ENCODE measurements at places on chromosomes 5 and 9. TPM values are rescaled to one million over a fixed set of nuclear protein-coding genes. Genes with fewer than 3 reads are reported as not detected.

DNA sequence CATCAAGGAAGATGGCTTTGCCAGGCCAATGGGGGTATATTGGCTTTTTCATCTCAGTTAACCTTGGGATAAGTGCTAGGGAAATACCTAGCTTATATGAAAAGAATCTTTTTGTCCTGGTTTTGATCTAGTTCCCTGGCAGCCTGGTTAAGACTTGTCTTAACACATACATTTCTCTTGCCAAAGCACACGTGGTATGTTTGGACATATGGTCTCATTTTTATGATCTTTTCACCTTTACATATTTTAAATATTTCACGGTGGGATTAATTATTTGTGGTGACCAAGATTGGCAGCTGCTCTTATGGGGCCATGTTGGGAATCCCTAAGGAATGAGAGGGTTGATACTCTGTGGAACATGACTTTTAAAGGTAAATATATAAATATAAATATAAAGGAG lies 312.5 kb downstream of the NPR3 start:
- no peaks in the 10 kb centered on the region for H3K4me1 ChIP-seq
- H3K27me3 ChIP-seq, result no peaks in the 10 kb centered on the region
- H3K27ac ChIP-seq, result no peak overlapping the region

GRCh38 chr5:146781157-146781556 lies 97.4 kb downstream of the PPP2R2B start:
- H3K4me1 ChIP-seq, result no peaks in the 10 kb centered on the region
- no peak overlapping the region for H3K27ac ChIP-seq
- H3K36me3 ChIP-seq, result no peaks in the 10 kb centered on the region
- no peak overlapping the region for H3K4me3 ChIP-seq
- H3K27me3 ChIP-seq, result 0 out of 2 replicates have a peak, but pooled peaks cover 2% of the 10 kb centered on the region

GRCh38 chr5:68319706-68320412 lies 104.3 kb downstream of the PIK3R1 start:
- no peaks in the 10 kb centered on the region for H3K36me3 ChIP-seq
- H3K4me3 ChIP-seq, result no peak overlapping the region
- H3K27me3 ChIP-seq, result no peaks in the 10 kb centered on the region
- no peak for DNase-seq

DNA sequence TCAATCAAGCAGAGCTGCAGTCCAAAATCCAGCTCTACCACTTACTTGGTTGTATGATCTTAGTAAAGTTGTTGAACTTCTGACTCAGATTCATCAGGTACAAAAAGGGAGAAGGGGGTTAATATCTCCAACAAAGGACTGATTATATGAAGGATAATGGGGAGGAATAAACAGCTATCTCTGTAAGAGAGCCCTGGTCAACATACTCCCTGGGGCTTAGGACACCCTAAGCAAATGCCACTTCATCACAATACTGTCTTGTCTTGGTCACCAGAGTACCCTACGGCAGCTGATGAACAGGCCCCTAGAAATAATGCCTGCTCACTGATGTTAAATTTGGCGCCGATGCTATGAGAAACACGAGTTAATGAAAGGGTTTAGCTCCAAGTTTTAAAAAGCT lies 34.8 kb downstream of the LHFPL2 start:
- H3K27me3 ChIP-seq, result no peaks in the 10 kb centered on the region
- no peaks in the 10 kb centered on the region for H3K4me1 ChIP-seq
- no peak overlapping the region for H3K4me3 ChIP-seq
- H3K36me3 ChIP-seq, result no peaks in the 10 kb centered on the region
- H3K27ac ChIP-seq, result no peak overlapping the region

GRCh38 chr5:15823398-15823797 lies 323.4 kb downstream of the FBXL7 start:
- no peak overlapping the region for H3K27ac ChIP-seq
- DNase-seq, result no peak
- no peaks in the 10 kb centered on the region for H3K36me3 ChIP-seq
- H3K27me3 ChIP-seq, result no peaks in the 10 kb centered on the region

DNA sequence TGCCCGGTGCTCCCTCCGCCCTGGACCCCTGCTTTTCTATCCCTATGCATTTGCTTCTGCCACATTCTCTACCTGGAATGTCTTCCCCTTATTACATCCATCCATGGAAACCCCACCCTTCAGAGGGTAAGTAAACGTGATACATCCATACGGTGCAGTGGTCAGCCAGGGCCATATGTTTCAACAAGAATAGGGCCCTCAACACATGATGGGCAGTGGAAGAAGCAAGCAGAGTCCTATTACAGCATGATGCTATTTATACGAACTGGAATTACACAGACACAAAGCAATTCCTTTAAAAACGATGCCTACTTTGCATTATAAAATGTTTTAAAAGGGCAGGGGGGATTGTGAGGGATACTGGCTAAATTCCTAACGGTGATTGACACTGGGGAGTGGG lies 38.2 kb upstream of the PTGS1 start:
- no peak overlapping the region for H3K4me3 ChIP-seq
- peaks cover 10% of the 10 kb centered on the region for H3K4me1 ChIP-seq
- DNase-seq, result no peak
- no peak overlapping the region for H3K27ac ChIP-seq
- H3K36me3 ChIP-seq, result no peaks in the 10 kb centered on the region

The PLPP7 gene
- total RNA-seq, result not detected

- H3K4me1 ChIP-seq, result no peaks in the 10 kb centered on the region
- DNase-seq, result no peak
- no peaks in the 10 kb centered on the region for H3K36me3 ChIP-seq
- H3K27ac ChIP-seq, result no peak overlapping the region
Measured at GRCh38 chr5:179354305-179354882, 9.1 kb upstream of the ADAMTS2 start.

DNA sequence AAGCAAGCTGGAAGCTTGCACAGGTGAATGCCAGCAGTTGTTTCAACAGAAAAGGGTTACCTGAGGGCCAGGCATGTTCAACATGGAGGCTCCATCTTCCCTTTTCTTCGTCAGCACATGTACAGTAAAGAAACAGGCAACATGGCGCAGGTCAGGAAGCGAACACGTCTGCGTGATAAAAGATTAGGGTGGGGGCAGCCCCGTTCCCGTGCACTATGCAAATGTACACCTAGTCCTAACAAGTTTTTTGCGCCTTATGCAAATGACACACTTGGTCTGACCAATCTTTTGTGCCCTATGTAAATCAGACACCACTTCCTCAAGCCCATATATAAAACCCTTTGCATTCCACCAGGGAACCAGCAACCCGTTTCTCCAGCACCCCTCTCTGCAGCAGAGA lies 452.1 kb upstream of the PTPRD start:
- H3K4me3 ChIP-seq, result no peak overlapping the region
- no peaks in the 10 kb centered on the region for H3K4me1 ChIP-seq
- H3K27me3 ChIP-seq, result no peaks in the 10 kb centered on the region

The GARIN3 gene
- not detected for total RNA-seq

- H3K4me1 ChIP-seq, result no peaks in the 10 kb centered on the region
- DNase-seq, result no peak
- no peaks in the 10 kb centered on the region for H3K36me3 ChIP-seq
- no peak overlapping the region for H3K4me3 ChIP-seq
Measured at GRCh38 chr5:106862450-106863193, 808.1 kb downstream of the EFNA5 start.

The HSPB3 gene
- total RNA-seq, result not detected

GRCh38 chr5:148841519-148841918 lies 15.1 kb downstream of the ADRB2 start:
- H3K4me1 ChIP-seq, result peaks cover 22% of the 10 kb centered on the region
- no peak overlapping the region for H3K4me3 ChIP-seq
- DNase-seq, result no peak

DNA sequence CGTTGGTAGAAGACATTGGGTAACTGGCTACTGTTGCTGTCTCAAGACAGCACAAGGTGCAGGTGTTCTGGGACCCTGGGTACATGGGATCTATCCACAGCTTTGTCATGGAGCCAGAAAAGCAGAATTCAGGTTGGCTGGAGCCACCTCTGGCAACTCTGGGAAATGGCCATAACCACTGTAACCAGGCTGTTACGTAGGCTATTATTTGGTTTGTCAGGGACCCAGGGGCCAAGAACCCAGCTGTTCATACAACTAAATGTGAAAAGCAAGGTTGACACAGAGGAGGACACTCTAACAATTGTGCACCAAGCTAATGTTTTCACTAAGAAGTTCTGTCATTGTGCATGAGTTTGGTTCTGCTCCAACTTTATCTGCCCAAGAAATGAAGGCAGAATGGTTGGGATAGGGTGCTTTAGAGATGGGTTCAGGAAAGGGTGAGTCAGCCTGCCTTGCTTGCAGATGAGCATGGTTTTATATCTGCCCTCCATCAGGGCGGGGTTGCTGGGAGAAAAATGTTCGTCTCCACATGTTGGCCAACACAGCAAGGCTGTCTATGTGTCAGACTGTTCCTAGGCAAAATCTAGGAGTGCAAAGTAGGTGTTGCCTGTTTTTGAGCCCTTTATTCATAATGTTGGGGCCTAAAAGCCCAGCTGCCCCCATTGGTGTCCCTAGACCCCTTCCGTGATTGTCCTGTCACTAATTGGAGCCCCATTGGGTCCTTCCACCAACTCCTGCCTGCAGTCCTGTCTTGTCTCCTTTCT lies 131.3 kb upstream of the DAP start:
- H3K36me3 ChIP-seq, result no peaks in the 10 kb centered on the region
- H3K4me1 ChIP-seq, result no peaks in the 10 kb centered on the region
- no peak for DNase-seq
- no peak overlapping the region for H3K4me3 ChIP-seq

The PCDHGA8 gene
- total RNA-seq, result 9.6 TPM

DNA sequence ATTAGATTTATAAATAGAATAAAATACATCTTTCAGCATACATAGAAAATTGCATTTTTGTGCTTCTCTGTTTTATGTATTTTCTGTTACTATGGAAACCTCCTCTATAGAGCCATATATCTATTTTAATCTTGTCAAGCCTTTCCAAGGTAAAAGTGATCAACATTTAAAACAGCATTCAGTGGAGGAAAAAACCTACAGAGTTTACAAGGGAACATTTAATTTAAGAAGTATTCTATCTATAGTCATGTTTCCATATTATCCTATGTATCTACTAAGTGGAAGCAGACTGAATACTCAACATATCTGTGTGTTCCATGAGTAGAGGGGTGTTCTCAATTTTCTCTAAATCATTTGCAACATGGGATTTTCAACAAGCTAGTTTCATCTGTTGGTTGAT lies 791.4 kb downstream of the CDH18 start:
- H3K4me1 ChIP-seq, result no peaks in the 10 kb centered on the region
- no peak overlapping the region for H3K4me3 ChIP-seq
- no peak for DNase-seq
- no peaks in the 10 kb centered on the region for H3K27me3 ChIP-seq

DNA sequence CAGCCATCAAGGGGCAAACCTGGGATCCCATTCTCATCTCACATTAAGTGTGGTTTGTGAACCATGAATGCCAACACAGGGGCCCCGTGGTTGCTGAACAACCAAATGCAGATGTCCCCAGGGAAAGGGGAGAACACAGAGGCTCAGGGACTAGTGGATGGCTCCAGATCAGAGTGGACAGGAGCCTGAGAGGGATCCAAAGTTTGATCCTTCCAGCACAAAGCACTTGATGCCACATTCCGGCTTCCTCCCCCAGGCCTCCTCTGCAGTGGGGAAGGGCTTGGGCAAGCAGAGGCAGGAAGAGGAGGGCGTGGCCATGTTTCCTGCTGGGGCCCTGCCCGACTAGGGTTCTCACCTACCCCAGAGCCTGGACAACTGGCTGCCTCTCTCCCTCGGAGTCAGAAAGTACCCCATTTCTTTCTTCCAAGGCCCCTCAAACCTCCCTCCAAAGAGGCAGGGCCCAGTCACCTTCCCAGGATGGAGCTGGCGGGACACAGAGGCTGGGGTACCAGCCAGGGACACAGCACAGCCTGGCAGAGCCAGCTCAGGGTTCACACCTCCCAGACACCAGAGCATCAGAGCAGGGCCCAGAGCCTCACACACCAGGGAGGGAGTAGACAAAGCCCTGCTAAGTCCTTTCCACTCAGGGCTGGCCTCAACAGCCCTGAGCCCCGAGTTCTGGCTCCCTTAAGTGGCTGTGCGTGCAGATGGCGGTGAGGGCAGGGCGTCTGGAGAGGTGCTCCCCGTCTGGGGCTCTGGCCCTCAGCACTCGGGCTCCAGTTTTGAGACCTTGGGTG lies 4.3 kb upstream of the RNF44 start:
- H3K4me3 ChIP-seq, result peak overlapping the region; percentile 86
- H3K27me3 ChIP-seq, result no peaks in the 10 kb centered on the region
- H3K4me1 ChIP-seq, result peaks cover 60% of the 10 kb centered on the region
- H3K36me3 ChIP-seq, result no peaks in the 10 kb centered on the region
- peak overlapping the region; percentile 61 for H3K27ac ChIP-seq

GRCh38 chr5:139955616-139956273 lies 87.4 kb downstream of the NRG2 start:
- no peaks in the 10 kb centered on the region for H3K27me3 ChIP-seq
- no peaks in the 10 kb centered on the region for H3K4me1 ChIP-seq
- no peak overlapping the region for H3K4me3 ChIP-seq

- H3K4me1 ChIP-seq, result peaks cover 33% of the 10 kb centered on the region
- no peak for DNase-seq
- no peaks in the 10 kb centered on the region for H3K36me3 ChIP-seq
- no peak overlapping the region for H3K4me3 ChIP-seq
- H3K27ac ChIP-seq, result no peak overlapping the region
Measured at GRCh38 chr9:113603048-113603375, 139.5 kb downstream of the RGS3 start.

GRCh38 chr9:74078647-74079046 lies 418.5 kb upstream of the RORB start:
- H3K27ac ChIP-seq, result no peak overlapping the region
- no peaks in the 10 kb centered on the region for H3K27me3 ChIP-seq
- H3K4me3 ChIP-seq, result no peak overlapping the region
- no peaks in the 10 kb centered on the region for H3K4me1 ChIP-seq
- DNase-seq, result no peak
- no peaks in the 10 kb centered on the region for H3K36me3 ChIP-seq

GRCh38 chr5:36701085-36701698 lies 94.8 kb downstream of the SLC1A3 start:
- peak overlapping the region; percentile 83 for H3K27ac ChIP-seq
- DNase-seq, result peak; percentile 86
- peak overlapping the region; percentile 16 for H3K4me3 ChIP-seq
- H3K27me3 ChIP-seq, result no peaks in the 10 kb centered on the region
- peaks cover 21% of the 10 kb centered on the region for H3K4me1 ChIP-seq

The EGFL7 gene
- not detected for total RNA-seq

- no peak for DNase-seq
- no peak overlapping the region for H3K4me3 ChIP-seq
- H3K36me3 ChIP-seq, result peaks cover 9% of the 10 kb centered on the region
- no peaks in the 10 kb centered on the region for H3K27me3 ChIP-seq
- H3K27ac ChIP-seq, result no peak overlapping the region
- peaks cover 84% of the 10 kb centered on the region for H3K4me1 ChIP-seq
Measured at GRCh38 chr9:93461821-93462220, 8.4 kb upstream of the FAM120AOS start.

The TMEM252 gene
- total RNA-seq, result not detected

- peak; percentile 79 for DNase-seq
- H3K4me3 ChIP-seq, result no peak overlapping the region
- H3K27ac ChIP-seq, result no peak overlapping the region
Measured at GRCh38 chr5:64612344-64612961, 77.8 kb upstream of the SHISAL2B start.

DNA sequence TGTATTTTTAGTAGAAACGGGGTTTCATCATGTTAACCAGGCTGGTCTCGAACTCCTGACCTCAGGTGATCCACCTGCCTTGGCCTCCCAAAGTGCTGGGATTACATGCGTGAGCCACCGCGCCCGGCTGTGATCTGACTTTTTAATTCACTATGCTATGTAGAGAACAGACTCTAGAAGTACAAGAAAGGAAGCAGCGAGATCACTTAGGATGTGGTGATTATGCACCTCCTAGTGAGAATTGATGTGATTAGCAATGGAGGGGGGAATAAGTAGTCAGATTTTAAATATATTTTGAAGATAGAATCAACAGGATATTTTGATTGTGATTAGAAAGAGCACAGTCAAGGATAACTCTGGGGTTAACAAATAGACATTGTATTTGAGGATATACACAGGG lies 36.3 kb downstream of the GAPVD1 start:
- no peak overlapping the region for H3K4me3 ChIP-seq
- H3K27ac ChIP-seq, result no peak overlapping the region
- no peaks in the 10 kb centered on the region for H3K4me1 ChIP-seq
- H3K27me3 ChIP-seq, result no peaks in the 10 kb centered on the region
- DNase-seq, result no peak

The GABRB2 gene
- not detected for total RNA-seq

Measured in Karpas-422 (cell line).